ENCODE measurements at places on chromosomes 11 and 22.
A peak's percentile ranks its signal among the peaks of the same experiment; 100 is the strongest.

GRCh38 chr11:109405671-109406070, 16.3 kb upstream of the C11orf87 start:
- ATAC-seq: no peak

GRCh38 chr22:31627223-31627731, 34.7 kb downstream of the PISD start:
- ATAC-seq: no peak

DNA sequence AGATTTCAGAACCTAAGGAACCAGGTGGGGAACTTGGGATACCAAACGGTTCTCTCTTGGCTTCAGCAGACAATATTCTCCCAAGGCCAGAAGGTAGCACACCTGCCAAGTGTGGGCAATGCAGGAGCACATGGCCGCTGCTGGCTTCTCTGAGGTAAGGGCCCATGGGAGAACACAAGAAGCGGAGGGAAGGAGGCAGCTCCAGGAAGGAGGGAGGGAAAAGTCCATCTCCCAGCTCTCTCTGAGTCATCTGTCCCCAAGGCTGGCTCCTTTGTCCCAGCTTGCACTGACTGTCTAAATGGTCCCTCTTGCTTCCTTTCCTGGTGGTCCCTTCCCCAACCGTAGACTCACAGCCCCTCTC, 557.9 kb upstream of the CADM1 start:
- ATAC-seq: no peak

- ATAC-seq: no peak
Observed at GRCh38 chr11:794766-795633, 3.1 kb downstream of the SLC25A22 start.

GRCh38 chr11:11028017-11028692, 170.3 kb upstream of the ZBED5 start:
- peak; percentile 57 for ATAC-seq

GRCh38 chr22:41827671-41828070, 5.2 kb upstream of the SREBF2 start:
- ATAC-seq: no peak

- peak; percentile 26 for ATAC-seq
Observed at GRCh38 chr22:30357236-30357570, 396 bp downstream of the CCDC157 start.

GRCh38 chr11:18705651-18706281, 7.2 kb downstream of the TMEM86A start:
- ATAC-seq: peak; percentile 71

- ATAC-seq: no peak
Observed at GRCh38 chr11:35288309-35288708, 131.0 kb downstream of the SLC1A2 start.

GRCh38 chr22:40276996-40277823, 69.1 kb upstream of the ADSL start:
- ATAC-seq: no peak
